Astrocyte of the spinal cord (primary cell): ENCODE measurements at places on chromosomes 13 and 19.

- no peak for DNase-seq
Measured at GRCh38 chr19:47679922-47680857, 33.0 kb upstream of the EHD2 start.

DNA sequence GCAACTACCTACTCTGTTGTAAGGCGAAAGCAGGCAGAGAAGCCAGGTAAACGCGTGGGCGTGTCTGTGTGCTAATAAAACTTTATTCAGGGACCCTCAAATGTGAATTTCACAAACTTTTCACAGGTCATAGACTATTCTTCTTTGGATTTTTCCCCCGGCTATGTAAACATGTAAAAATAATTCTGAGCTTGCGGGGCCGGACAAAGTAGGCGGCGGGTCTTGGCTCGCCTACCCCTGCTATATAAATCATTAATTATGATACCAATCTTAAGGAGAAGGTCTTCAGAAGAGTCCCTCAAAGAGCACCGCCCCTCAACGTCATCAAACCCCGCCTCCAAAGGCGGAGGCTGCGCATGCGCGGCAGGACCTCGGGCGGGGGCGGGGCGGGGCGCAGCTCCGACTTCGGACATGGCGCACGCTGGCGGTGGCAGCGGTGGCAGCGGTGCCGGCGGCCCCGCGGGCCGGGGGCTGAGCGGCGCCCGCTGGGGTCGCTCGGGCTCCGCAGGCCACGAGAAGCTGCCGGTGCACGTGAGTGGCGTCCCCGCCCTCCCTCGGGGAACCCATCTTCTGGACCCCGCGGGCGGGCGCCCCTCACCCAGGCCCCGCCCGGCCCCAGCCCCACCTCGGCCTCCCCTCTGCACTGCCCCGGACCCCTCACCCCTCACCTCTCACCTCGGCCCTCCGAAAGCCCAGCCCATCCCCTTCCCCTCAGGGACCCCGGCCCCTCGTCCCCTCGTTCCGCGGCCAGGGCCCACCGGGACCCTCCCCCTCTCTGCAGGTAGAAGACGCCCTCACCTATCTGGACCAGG, at the start of gene SIN3B:
TSS of gene SIN3B (plus strand) at position 389 of the 812 bp plus-strand sequence. CDS start at position 412, 23 bp downstream.
- peak; percentile 92 for DNase-seq

GRCh38 chr13:60411983-60412382, 15.0 kb downstream of the TDRD3 start:
- no peak for DNase-seq

DNA sequence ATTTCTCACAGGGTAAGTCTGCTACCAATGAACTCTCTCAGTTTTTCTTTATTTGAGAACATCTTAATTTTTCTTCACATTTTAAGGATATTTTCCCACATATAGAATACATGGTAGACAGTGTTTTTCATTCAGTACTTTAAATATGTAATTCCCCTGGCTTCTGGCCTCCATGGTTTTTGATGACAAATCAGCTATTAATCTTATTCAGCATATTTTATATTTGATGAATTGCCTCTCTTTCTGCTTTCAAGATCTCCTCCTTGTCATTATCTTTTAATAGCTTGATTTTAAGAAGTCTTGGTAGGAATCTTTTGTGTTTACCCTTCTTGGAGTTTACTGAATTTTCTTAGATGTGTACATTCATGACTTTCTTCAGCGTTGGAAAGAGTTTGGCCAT, 27.6 kb downstream of the TNFSF13B start:
- DNase-seq: no peak

- DNase-seq: peak; percentile 90
Measured at GRCh38 chr13:73428137-73428536, 369.3 kb downstream of the KLF5 start.

DNA sequence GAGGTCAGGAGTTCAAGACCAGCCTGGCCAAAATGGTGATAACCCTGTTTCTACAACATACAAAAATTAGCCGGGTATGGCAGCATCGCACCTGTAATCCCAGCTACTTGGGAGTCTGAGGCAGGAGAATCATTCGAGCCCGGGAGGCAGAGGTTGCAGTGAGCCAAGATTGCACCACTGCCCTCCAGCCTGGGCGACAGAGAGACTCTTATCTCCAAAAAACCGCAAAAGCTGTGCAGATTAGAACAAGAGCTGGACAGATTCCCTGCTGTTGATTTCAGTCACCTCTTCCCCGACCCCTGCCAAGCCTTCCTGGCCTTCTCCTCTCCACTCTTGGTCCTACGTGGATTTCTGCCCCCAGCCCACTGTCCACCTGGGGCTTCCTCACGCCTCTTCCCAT, 8.3 kb downstream of the CAMSAP3 start:
- DNase-seq: no peak

DNA sequence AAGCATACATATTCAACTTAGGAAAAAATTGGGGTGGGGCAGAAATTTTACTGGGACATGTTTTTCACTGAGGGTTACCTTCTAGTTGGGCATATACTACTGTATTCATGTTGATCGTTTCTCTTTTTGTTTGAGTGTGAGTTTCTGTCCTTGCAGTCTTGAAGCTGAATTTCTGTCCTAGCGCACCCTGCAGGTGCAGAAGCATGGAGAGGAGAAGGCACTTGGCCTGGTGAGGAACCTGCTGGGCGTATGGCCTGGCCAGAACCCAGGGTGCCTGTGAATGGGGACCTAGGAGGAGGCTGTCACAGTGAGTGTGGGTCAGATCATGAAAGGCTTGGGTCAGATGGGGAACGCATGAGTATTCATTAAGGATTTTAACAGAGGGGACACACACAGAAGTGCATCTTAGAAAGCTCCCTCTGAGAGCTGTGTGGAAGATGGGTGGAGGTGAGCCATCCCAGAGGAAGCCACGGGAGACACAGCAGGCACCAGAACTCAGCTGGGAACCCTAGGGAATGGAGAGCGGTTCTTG, 36.8 kb downstream of the SERP2 start:
- DNase-seq: no peak

- no peak for DNase-seq
Measured at GRCh38 chr13:59203855-59204254, 959.9 kb downstream of the DIAPH3 start.

GRCh38 chr13:111411151-111411858, 90.9 kb downstream of the TEX29 start:
- no peak for DNase-seq

DNA sequence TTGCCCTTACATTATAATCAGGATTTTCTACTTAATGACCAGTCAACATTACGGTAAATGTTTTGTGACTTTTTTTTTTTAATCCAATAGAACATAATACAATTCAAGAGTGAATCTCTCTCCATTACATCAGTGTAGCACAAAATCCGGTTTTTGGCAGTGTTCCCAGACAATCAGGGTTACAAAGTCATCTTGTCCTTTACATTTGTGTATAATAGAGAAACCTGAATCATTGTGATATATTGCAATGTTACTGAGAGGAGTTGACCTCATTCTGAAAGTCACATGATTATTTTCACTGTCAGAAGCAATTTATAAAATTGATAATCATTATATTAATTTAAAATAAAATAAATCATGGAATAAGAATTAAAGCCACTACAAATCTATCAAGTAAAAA, 1346.0 kb upstream of the SPRY2 start:
- peak; percentile 29 for DNase-seq

DNA sequence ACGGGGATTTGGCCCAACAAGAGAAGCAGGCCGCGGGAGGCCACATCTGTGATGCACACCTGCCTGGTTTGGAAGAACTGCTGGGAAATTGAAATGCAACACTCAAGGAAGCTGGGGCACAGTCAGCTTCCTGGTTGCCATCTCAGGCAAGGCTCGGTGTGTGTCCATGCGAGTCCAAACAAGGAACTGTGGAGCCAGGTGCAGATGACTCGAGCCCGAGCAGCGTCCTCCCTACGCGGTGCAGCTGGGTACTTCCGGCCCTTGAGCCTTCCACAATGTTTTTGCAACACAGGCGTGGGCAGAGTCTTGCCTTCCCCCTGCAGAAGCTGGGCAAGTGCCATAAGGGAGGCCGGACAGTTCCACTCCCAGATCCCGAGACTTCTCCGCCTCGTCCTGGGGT, 94.6 kb downstream of the CRYL1 start:
- DNase-seq: no peak

GRCh38 chr19:18414504-18415177, 4.6 kb upstream of the SSBP4 start:
- DNase-seq: no peak

DNA sequence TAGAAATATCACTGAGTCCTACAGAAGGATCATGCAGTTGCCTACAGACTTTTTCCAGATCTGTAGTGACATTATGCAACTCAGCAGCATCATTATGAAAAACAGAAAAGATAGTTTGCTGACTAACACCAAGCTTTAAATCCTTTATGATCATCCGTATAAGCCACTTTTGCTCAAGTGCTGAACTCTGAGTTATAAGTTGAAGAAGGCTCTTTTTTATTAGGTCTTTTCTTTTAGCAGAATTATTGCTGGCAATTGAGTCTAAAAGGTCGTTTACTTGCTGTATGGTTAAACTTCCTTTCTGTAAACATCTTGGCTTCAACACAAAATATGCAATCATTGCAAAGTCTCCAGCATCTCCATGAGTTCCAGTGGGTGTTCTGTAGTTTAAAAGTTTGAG, 4.8 kb downstream of the LIG4 start:
- no peak for DNase-seq

- DNase-seq: no peak
Measured at GRCh38 chr13:86922936-86923335, 748.2 kb upstream of the SLITRK5 start.

DNA sequence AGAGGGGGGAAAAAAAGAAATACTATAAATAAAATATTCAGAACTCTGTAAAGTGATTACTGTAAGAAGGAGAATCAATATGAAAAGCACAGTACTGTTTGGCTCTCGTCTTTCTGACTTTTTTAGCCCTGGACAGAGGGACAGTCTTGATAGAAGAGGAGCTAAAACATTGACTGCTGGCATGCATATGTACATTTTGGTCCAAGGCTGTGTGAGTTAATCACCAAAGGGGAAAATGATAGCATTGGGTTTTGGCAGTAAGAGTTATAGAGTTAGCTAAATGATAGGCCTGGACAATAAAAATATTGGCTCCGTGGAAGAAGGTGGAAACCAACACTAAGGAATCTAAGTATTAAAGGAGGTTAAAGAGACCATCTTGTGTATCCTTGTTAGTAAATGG, 50.3 kb downstream of the RAP2A start:
- no peak for DNase-seq

DNA sequence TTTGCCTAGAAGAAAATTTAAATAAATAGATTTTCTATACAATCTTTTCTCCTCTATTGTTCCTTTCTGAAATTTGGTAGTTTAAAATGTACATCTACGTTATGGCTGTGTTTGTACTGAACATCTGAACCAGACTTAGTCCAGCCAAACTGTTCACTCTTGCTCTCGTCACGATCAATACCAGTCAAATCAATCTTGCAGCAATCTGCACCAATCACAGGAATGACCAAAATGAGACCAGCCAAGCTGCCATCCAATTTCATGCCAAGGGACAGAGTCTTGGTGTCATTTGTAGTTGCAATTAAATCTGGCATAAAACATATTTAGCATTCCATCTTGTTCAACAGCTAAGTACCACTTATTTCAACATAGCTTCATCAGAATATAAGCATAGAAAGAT, 156.6 kb downstream of the IRS2 start:
- DNase-seq: no peak

GRCh38 chr19:46913852-46914430, 53.1 kb downstream of the ARHGAP35 start:
- peak; percentile 71 for DNase-seq

DNA sequence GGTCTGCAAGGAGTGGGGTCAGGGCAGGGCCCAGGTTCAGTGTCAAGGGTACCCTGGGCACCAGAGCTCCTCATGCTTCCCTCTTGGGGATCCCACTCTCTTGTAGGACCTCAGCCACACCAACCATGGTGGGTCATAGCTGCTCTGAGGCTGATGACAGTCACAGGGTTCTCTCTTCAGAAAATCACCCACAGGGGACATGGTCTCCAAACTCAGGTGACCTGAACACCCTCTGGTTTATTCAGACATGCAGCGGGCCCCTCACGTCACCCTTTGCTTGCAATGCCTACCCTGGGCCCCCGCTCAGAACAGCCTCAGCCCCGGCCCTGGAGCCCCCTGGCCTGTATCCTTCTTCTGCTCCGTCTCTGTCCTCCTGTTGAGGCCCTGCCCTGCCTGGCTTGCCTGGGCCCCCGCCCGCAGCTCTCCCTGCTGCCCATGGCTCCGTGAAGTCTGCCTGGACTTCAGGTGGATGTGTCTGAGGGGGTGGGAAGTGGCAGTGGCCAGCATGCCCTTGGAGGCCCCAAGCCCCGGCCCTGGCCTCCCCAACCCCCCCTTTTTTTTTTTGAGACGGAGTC, 20.4 kb downstream of the CHERP start:
- no peak for DNase-seq

DNA sequence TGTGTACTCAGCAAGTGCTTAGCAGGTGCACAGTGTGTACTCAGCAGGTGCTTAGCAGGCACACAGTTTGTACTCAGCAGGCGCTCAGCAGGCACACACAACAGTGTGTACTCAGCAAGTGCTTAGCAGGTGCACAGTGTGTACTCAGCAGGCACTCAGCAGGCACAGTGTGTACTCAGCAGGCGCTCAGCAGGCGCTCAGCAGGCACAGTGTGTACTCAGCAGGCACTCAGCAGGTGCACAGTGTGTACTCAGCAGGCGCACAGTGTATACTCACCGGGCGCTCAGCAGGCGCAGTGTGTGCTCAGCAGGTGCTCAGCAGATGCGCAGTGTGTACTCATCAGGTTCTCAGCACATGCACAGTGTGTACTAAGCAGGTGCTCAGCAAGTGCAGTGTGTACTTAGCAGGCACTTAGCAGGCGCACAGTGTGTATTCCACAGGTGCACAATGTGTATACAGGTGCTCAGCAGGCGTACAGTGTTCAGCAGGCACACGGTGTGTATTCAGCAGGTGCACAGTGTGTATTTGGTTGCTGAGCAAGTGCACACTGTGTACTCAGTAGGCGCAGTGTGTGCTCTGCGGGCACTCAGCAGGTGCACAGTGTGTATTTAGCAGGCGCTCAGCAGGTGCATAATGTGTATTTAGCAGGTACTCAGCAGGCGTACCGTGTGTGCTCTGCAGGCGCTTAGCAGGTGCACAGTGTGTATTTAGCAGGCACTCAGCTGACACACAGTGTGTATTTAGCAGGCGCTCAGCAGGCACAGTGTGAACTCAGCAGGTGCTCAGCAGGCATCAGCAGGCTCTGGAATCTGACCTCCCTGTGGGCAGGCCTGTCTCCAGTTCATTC, 15.1 kb downstream of the CRTC1 start:
- no peak for DNase-seq

DNA sequence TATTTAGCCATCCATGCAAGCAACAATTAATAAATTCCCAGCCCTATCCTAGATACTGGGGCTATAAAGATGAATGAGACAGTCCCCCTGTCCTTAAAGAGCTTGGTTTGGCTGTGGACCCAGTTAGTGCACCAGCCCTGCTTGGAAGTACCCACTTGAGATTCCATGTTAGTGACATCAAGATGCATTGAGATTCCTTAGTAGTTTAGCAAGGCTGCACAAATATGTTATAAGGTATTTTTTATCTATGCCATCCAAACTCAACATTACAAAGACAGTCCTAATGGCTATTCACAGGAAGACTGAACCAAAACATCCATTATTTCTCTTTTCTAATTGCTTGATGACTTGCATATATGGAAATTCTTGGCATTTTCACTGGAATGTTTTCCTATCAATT, 48.8 kb upstream of the RAP2A start:
- DNase-seq: no peak
